ENCODE measurements at places on chromosomes 6 and 20.

- peak; percentile 49 for DNase-seq
These were observed 28.2 kb downstream of the CBFA2T2 start for GRCh38 chr20:33518071-33518470.

DNA sequence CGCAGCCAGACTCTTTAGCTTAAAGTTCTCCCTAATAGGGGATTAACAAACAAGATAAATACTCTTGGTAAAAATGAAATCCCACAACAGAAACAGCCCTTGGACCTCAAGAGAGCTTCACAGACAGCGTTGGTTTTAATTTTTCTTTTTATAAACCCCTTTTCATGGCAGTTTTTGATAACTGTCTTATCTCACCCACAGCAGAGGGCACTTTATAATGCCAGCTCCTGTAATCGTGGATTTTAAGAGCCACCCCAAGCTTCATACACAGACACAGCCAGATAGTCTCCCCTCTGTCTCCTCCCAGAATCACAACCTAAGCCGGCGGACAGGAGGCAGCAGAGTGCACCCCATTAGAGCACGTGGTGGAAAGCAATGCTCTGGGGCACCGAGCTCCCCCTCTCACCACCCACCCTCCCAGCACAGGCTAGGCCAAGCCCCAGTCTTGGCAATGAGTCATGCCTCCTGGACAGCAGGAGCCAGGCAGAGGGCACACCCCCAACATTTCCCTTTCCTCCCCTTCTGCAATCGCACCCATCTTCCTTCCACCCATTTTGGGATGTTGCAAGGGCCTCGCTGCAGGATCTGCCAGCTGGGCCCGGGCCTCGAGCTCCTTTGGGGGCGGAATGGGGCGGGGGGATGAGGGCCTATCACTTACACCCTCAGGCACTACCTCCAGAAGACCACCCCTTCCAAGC is 2.4 kb downstream of the JAG1 start:
- peak; percentile 84 for DNase-seq

GRCh38 chr6:100573166-100573565 is 108.4 kb upstream of the SIM1 start:
- no peak for DNase-seq

DNA sequence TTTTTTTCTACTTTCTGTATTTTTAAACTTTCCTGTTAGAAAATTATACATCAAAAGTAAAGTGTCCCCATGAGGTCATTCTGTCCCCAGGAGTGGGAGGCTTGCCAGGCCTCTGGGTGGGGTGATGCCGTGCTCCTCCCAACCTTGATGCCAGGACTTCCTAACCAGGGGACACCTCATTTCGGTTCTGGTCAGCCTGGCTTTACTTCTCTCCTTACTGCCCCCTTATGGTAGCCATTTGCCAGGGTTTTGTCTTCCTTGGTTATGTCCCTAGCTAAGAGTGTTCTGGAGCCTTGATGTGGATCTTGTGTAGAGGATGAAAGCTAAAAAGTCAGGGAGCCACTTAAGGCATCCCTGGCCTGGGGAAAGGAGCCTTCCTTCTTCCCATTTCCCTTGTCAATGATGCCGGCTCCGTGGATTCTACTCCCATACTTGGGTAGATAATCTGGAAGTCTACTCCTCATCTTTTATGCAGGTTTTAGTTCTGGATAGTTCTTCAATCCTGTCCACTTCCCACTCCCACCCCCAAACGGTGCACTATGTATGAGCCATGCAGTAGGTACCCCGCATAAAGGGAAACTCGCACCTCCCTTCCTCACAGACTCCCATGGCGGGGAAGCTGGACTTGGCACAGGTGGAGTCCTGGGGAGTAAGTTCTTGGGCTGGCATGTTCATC is 164.1 kb upstream of the SALL4 start:
- DNase-seq = peak; percentile 22

- no peak for DNase-seq
These were observed 133.1 kb upstream of the BACH2 start for GRCh38 chr6:90429713-90430112.

DNA sequence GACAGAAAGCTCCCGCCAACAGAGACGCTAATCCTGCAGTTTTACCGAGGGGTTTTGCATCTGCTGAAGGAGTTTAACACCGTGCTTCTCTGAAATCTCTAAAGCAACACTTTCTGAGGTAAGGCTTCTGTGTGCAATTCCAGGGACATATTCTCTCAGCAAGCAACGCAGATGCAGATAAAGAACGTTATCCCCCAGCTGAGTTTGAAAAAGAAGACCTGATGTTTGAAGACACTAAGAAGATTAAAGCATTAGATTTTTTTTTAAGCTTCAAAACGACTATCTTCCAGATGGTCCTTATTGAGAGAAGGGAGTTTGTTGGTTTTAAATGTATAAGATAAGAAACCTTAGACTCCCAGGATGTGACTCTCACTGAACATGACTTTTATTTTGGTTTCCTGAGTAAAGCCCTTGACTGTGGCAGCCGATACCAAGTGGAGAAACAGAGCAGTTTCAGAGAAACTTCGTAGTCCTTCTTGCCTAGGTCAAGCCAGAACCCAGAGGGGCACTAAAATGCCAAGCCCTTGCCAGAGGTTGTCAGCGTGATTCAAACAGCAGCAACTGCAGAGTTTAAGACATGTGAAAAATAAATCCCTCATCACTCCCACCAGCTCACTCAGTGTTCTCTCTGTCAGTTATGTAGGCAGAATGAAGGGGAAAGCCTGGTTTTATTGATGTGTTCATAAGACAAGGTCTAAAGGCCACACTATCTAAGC is 353.3 kb upstream of the CNR1 start:
- no peak for DNase-seq

DNA sequence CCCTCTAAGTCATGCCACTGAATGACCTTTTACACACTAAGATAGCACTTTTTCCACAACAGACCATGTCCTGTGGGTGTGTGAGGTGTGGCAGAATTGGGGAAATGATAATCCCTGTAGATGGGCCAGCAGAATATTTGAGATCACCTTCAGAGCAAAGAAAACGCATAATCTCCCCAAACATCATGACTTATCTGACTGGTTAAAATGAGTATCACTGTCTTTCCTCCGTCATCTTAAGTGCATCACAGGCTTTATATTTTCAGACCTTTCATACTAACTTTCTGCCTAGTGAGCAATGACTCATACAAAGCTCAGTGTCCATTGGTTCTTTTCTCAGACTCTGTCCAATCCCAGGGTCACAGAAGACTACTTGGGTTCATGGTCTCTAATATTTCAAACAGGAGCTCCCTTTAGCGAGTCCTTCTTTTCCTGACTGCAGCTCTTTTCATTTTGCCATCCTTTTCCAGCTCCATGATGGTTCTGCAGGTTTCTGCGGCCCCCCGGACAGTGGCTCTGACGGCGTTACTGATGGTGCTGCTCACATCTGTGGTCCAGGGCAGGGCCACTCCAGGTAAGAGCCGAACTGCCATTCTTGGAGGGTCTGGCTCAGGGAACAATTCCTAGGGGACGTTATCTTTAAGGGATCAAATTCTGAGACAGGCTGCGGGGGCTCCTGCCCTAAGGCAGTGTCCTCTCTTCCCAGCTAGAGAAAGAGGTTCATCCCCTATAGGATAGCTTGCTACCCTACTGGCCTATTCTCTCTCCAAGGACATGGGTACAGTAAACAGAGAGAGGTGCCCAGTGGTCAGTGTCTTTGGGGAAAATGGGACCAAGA is at the start of gene HLA-DPB1:
Gene HLA-DPB1 (plus strand): TSS at position 423 of the 838 bp plus-strand sequence. CDS start 52 bp downstream, at position 475.
- no peak for DNase-seq

GRCh38 chr20:45370571-45371160 is 7.5 kb downstream of the TP53TG5 start:
- no peak for DNase-seq

DNA sequence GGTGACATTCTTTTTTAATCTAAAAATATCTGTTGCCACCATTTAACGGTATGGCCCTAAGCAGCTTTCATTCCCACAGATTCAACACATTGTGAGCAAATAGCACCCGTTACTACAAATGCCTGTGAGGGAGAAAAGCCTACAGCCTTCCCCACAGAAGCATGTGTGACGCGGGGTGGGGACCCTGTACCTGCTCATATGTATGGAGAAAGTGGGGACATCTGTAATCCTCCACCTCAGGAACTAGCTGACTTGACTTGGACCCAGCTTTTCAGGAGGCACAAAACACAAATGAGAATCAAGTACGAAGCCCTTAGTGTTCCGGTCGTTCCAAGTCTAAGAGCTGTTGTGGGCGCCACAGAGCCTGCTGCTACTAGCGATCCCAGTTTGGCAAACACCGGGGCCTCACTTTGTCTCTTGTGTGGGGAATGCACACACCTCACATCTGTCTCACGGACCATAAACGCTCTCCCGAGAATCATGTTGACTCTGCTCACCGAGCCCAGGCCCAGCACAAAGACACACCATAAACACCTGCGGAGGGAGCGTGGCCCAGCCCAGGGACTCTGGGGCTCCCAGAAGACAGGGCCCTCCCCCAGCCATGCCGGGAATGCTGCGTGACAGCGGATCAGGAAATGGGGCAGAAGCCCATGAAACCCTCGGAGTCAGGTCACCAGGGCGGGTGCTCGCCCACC is 21.6 kb downstream of the DLL1 start:
- no peak for DNase-seq

GRCh38 chr20:50558483-50558925 is 48.3 kb downstream of the PTPN1 start:
- peak; percentile 16 for DNase-seq

GRCh38 chr20:12012241-12013222 is 94.8 kb downstream of the BTBD3 start:
- no peak for DNase-seq

DNA sequence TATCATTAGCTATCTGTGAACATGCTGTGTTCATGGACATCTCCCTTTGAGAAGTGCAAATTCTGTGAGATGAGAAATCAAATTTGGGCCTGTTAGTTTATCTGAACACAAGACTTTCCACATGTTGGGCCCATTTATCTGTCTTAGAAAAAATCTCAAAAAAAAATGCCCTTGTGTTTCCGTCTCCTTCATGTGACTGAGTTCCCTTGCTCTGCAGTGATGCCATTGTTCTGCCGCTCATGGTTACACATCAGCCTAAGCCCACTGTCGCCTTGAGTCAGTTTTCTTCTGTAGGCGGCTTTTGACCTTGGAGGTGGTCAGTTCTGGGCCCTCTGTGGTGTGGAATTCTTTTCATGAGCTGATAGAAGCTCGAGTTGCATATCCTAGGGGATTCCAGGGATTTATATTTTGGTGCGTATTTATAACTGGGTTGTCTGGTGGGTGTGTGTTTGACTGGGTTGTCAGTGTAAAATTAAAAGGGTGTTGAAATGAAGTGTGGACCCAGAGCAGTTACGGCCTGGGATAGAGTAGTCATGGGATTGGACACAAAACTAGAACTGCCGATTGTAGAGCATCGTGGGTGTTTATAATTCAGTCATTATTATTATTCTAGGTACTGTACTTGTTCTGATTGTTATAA is 156.7 kb downstream of the JARID2 start:
- no peak for DNase-seq

DNA sequence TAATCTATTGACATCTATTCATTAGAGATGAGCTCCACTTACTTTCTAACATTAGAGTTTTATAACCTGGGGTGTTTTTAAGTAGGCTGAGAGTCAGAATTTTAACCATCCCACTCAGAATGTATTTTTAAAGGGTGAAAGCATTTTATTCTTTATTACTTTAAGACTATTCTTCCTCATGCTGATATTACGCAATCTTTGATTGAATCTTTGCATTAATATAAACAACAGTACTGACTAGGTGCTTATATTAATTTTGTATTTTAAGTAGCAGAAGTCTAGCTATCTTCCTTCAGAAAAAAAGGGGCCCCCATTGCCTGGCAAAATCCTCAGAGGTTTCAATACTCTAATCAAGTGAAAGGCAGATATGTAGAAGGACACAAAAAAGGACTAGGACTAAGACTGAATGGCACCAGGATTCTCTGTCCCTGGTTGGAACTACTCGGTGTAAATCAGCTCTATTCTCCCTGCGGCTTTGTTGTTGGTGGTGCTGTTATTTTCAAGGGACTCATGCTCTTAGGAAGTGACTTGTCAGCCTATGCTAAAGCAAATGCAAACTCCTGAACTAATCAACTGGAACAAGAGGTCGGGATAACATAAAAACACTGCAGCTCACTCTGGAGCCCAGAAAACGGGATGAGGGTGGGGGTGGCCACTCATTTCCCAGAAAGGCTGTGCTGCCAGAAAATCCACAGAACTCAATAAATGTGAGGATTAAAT is 1324.4 kb downstream of the GRIK2 start:
- no peak for DNase-seq

GRCh38 chr6:36576578-36576977 is 17.6 kb upstream of the SRSF3 start:
- DNase-seq = no peak

DNA sequence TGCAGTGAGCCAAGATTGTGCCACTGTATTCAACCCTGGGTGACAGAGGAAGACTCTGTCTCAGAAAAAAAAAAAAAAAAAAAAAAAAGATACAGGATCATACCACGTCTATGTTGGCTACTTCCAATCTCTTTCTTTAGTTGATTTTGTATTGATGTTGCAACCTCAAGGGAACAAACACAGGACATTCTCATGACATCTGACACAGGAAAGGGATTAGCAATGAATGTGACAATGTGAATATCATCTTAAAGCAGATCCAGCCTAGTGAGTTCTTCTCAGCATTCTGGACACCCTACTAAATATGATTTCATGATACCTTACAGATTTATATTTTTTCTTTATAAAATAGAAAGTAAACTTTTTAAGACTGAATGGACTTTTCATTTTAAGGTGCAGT is 580.3 kb downstream of the PRKN start:
- no peak for DNase-seq

GRCh38 chr6:105608711-105609374 is 206.0 kb upstream of the PREP start:
- peak; percentile 97 for DNase-seq

GRCh38 chr6:133957780-133958242 is 4.8 kb downstream of the TBPL1 start:
- no peak for DNase-seq

GRCh38 chr6:46381579-46381978 is 109.7 kb downstream of the RCAN2 start:
- DNase-seq = no peak

GRCh38 chr6:33837971-33838665 is 34.3 kb upstream of the MLN start:
- no peak for DNase-seq

- no peak for DNase-seq
These were observed 42.1 kb upstream of the TMEM30A start for GRCh38 chr6:75326557-75327258.

- no peak for DNase-seq
These were observed 14.8 kb upstream of the CALHM6 start for GRCh38 chr6:116446399-116446798.

- DNase-seq = no peak
These were observed 108.4 kb downstream of the AFG1L start for GRCh38 chr6:108403236-108403635.

DNA sequence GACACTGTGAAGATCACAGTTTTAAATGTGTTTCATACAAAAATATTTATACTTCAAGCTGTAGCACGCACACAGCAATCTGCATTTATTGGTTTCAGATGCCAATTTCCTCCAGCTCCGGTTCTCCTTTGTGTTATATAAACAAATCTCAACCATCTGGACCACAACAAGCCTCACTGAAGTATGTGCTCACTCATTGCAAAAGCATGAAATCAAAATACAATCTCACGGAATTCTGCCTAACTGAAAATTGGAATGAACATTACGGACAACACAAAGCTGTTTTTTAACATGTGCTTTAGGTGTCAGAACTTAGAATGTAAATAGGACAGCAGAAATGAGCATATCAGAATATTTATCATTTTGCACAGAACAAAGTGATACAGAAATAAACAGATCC is 38.0 kb downstream of the RCAN2 start:
- peak; percentile 83 for DNase-seq

- DNase-seq = no peak
These were observed 32.8 kb downstream of the GFOD1 start for GRCh38 chr6:13454286-13455221.
